ENCODE measurements at places on chromosomes 16 and 17.

DNA sequence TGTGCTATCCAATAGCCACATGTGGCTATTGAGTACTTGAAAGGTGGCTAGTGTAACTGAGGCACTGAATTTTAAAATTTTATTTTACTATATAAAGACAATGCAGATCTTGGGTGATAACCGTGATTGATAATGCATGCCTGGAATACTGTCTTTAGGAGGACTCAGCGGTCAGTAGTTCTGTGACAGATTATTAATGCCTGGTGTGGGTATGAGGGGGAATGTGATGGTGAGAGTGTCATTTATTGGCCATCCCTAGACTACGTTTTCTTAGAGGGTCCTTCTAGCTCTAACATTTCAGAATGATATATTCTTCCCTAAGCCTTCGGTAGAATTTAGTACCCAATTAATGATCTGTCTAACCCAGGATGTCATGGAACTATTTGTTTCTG lies 157.6 kb downstream of the CPPED1 start:
- DNase-seq, result no peak

DNA sequence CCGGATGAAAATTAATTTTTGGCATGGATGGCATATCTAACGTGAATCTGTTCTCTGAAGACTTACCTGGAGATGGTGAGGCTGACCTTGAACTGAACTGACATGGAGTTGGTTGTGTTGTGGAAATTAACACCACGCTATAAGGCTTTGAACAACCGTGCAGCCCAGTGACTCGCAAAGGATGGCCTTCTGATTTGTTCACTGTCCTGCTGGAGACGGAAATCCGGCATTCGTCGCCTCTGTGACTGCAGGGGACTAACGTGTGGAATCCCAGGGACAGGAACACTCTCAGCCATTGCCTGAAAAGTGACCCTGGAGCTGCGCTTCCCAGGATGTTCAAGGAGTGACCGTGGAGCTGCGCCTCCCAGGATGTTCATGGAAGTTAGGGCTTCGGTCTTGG lies 100.3 kb downstream of the NPIPB11 start:
- no peak for DNase-seq

GRCh38 chr16:86306811-86307513 lies 203.4 kb upstream of the FOXF1 start:
- no peak for DNase-seq

DNA sequence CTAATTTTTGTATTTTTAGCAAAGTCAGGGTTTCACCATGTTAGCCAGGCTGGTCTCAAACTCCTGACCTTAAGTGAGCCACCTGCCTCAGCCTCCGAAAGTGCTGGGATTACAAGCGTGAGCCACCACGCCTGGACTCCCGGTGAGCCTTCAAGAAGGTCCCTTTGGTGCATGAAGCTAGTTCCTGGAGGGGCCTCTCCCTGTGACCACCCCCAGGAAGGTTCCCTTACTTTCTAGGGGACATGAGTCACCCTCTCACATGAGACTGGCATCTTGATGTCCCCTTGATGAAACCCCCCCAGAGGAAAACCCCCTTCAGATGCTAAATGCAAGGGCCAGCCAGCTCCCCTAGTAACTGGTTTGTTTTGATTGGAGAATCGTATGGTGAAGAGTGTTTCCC lies 12.8 kb downstream of the CARHSP1 start:
- no peak for DNase-seq

GRCh38 chr17:83155128-83156121 lies 76.0 kb downstream of the METRNL start:
- DNase-seq, result no peak

- no peak for DNase-seq
These were observed 8.5 kb downstream of the TIMM22 start for GRCh38 chr17:1005361-1005946.

- no peak for DNase-seq
These were observed 104.3 kb downstream of the ABCA8 start for GRCh38 chr17:68850749-68851510.

DNA sequence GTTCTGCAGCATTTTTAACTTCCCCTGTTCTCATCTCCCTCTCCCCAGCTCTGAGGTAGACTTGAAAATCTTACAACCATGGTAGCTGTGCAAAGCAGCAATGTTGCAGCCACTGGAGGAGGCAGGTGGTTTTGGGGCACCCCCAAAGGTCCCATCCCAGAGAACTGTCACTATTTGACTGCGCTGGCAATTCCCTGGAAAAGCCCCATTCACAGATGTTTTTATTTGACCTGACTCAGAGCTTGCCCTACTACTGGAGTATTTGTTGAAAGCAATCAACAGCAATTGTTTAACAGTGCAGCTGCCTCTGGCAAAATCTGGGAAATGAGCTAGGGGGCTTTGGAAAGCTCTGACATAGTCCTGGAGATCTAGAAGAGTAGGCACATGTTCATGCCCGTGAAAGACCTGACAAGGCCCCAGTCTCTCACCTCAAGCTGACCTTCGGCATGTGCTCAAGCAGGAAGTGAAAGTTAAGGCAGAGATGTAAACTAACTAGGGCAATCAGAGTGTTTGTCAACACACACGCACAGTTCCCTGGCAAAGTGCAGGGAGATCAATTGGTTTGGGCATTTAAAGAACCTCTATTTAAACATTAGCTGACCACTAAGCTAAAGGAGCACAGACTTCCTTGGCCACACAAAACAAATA lies 19.7 kb upstream of the PIK3R5 start:
- no peak for DNase-seq

Measured in D721Med (cell line).